ENCODE measurements at places on chromosomes 13 and 19. TPM values are rescaled to one million over a fixed set of nuclear protein-coding genes. Genes with fewer than 3 reads are reported as not detected.

MUC16 gene
- 0.43 TPM for total RNA-seq

SHISA7 gene
- 0.10 TPM for total RNA-seq

- DNase-seq = no peak
Observed at GRCh38 chr13:63671296-63671695, 2255.6 kb upstream of the PCDH20 start.

DNA sequence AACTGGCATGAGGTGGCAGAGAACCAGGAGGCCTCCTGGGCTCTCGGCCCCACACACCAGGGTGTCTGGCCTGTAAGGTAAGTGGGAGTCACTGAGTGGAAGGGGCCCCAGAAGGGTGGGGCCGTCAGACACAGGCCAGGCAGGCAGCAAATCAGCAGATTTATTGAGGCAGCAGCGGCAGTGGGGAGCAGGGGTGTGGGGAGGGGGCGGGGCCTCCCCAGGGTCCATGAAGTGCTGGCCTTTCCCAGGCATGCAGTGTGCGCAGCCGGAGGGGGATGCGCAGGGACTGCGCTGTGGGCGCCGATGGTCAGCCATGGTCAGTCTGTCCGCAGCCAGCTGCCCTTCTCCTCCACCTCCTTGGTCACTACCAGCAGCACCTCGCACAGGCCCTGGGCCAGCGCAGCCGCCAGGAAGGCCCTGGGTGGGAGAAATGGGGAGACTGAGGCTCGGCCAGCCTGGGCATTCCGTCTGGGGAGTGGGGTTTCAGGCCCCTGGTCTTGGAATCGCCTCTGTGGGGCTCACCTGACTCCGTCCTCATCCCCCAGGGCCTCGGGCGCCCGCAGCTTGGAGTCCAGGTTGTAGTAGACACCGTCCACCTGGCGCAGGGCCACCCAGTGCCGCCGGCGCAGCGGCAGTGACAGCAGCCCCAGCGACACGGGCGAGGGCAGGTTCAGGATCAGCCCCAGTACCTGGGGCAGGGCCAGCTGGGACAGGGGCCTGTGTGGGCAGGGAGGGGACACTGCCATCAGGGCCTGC, 5.0 kb downstream of the JOSD2 start:
- no peak for DNase-seq

GRCh38 chr19:5093297-5093928, 124.5 kb downstream of the KDM4B start:
- DNase-seq = no peak

GRCh38 chr19:5141129-5141849, 172.4 kb downstream of the KDM4B start:
- no peak for DNase-seq

- DNase-seq = no peak
Observed at GRCh38 chr19:57620673-57621348, 6.8 kb downstream of the ZNF134 start.
